IPS-NIHi11 (cell line): ENCODE measurements at places on chromosomes 1 and 21.

DNA sequence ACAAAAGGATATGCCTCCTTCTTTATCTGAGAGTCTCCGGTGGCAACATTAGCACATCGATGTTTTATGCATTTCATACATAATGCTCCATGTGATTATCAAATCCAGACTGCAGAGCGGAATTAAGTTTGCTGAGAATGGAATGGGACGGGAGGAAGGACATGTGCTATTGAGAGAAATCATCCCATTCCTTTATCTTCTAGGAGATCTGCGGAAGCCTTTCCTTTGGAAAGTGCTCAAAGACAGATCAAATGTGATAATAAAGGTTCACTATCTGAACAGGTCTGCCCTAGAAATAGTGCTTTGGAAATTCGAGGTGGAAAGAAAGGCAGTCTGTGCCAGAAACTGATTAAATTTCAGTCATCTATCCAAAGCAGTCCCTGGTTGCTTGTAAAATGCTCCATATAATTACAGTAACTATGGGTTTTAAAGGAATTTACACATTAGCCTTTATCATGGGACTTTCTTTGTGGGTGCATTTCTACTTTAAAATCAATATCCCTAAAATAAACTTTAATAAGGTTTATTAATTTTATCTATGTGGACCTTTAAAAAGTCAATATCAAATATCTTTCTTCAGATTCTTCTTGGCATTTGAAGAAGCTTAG is 473.5 kb upstream of the ADGRL2 start:
- DNase-seq = no peak

DNA sequence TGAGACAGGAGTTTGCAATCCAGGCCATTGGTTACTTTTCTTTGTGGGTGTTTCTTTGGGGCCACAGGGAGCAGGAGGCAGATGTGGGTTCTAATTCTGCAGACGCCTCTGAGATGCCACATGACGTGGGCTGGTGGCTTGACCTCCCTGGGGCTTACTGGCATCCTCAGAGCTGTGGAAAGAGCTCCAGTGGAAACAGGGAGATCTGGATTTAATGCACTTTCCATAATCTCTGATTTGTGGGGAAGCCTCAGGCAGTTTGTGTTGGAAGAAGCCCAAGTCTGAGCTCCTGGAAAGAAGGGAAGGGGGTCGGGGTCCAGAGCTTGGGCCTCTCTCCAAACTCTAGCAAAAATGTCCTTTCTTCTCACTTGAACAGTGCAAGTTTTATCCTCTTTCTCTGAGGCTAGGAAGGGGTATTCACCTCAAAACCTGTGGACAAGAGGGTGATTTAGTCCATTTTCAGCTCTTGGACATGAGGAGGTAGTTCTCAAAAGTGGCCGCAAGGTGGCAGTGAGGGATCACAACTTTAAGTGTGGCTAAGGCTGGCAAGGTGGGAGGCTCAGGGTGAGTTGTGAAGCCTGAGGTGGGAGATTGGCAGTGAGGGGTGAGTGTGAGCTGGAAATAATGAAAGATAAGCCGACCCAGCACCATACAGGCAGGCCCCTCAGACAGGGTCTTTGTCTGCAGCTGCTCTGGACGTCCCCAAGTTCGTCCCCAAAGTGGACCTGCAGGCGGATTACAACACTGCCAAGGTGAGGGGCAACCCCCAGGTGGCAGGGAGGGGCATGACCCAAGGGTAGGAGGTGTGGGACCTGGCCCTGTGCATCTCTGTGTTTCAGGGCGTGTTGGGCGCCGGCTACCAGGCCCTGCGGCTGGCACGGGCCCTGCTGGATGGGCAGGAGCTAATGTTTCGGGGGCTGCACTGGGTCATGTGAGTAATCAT is 9.2 kb downstream of the IKBKE start:
- DNase-seq = peak; percentile 93

- DNase-seq = peak; percentile 14
These were observed 104.8 kb upstream of the DPT start for GRCh38 chr1:168833801-168834224.

- no peak for DNase-seq
These were observed 9.2 kb upstream of the PEF1 start for GRCh38 chr1:31653717-31654473.

DNA sequence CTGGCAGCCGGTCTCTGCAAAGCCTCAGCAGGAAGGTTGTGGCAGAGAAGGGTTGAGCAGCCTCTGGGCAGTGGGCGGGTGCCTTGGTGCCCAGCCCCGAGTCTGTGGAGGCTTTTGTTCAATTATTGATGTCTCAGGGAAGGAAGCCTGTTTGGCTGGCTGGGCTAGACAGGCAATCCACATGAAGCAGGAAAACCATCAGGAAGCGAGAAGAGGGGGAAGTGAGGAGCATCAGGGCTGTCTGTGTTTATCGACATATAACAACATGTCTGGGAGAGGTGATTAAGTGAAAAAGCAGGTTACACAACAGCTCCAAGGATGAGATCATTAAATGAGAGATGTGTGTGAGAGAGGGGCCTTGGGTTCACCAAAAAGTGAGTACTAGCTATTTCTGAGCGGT is 105.4 kb downstream of the UBE2U start:
- DNase-seq = no peak

- DNase-seq = no peak
These were observed 6.7 kb downstream of the KYAT3 start for GRCh38 chr1:88985692-88986091.

DNA sequence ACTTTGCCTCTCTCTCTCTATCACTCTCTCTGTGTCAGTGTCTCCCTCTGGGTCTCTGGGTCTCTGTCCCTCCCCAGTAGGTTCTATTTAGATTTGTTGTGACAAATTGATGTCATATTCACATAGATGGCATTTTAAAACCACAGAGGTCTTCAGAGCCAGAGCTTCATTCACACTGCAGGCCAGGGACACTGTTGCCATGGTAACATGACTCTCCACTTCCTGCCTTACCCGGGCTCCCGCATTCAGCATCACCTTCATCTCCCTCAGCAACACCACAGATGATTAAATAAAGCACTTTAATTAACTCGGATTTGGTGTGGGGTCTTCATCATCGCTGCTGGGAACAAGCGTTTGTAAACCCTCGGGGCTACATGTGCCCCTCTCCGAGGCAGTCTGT is 132.6 kb downstream of the ETS2 start:
- DNase-seq = peak; percentile 54

- DNase-seq = no peak
These were observed 93.7 kb downstream of the ITPKB start for GRCh38 chr1:226645279-226645976.

DNA sequence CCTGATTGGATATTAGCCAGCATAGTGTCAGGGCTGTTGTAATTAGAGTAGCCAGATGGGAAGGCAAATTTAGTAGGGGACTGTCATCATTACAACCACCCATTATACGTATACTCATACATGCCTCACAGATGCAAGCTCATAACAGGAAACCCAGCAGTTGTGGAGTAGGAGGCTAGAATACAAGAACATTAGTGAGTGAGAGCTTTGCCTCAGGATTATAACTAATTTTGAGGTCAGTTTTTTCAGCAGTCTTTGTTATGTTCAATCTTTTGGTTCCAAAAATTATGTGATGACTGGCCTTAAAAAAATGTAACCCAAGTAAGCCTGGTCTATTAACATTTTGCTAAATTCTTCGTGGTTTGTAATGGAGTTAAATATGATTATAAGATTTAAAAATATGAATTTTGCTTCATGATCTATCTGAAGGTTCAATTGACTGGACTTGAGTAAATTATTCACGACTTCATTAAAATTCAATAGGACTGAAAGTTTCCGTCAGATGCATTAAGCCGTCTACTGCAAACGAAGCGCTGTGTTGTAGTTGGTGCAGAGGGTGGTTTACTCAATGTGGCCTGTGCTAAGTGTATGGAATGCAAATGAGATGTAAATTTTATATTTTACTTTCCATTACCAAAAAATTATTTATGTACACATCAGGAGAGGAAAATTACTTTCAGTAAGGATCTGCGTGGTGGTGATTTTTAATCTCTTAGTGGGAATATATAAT is 48.8 kb downstream of the KCNK1 start:
- DNase-seq = no peak

DNA sequence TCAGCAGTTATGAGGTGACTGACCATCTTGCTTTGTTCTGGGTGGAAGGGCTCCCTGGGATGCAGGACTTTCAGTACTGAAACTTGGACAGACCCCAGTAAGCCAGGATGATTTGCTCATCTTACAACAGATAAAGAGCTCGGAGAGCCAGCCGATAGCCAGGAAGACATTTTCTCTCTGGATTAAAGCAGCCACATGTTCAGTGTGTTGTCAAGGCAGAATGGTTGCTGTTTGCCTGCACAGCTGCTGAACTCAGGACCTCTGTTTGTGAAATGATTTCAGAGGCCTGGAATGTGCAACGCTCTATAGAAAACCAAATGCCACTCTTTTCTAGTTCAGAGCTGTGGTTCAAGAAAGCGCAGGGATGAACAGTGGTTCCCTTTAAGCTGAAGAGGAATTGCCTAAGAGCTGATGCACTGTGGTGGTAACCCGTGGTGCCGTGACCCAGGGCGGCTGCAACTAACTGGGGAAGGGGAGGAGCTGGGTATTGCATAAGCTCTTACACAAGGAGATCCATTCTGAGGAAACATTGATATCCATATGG is 40.7 kb downstream of the CASQ2 start:
- DNase-seq = no peak

- DNase-seq = no peak
These were observed 247.4 kb downstream of the KAZN start for GRCh38 chr1:14845851-14846250.

- no peak for DNase-seq
These were observed 50.1 kb downstream of the RPS6KA1 start for GRCh38 chr1:26579681-26580111.

DNA sequence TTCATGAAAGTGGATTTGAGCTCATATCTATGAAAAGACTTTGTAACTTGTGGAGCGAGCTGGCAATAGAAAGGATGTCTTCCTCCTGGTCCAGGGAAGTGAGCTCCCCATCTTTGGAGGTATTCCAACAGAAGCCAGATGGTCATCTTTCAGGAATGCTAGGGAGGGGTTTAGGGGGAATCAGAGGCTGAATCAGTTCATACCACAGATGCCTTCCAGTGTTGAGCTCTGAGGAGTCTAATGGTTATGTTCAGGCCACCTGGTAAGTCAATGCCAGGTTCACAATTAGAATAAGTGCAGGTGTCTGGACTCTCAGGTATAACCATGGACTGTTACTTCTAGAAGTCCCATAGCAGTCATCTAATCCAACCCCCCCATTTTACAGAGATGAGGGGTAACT is 119.1 kb downstream of the ACTL8 start:
- no peak for DNase-seq

GRCh38 chr1:225652729-225653462 is at the start of gene ENAH:
TSS of gene ENAH (minus strand) at chr1:225653123. CDS start at chr1:225652690, 433 bp downstream.
- DNase-seq = peak; percentile 89

- peak; percentile 50 for DNase-seq
These were observed 18.9 kb downstream of the PGBD2 start for GRCh38 chr1:248924696-248925532.
